ENCODE measurements at places on chromosomes 3 and 15.

DNA sequence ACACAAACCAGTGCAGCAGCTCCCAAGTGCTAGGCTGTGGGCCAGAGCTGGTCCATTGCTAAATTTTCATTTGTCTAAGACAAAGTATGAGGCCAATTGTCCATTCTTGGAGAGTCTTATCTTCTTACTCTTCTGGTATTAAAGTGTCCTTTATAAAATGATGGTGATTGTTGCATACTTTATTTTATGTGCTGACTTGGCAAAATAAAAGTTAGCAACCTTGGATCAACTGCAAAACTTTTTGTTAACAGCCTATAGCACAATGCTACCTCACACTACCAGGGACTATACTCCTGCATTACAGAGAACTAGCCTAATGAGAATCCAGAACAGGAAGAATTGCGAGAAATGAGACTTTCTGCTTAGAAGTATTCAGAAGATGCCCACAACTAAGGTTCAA, 44.1 kb downstream of the CLDN18 start:
- no peak for DNase-seq

GRCh38 chr3:159196359-159196758, 394.5 kb downstream of the MFSD1 start:
- DNase-seq, result no peak

GRCh38 chr15:90664650-90665287, 52.4 kb upstream of the BLM start:
- no peak for DNase-seq

DNA sequence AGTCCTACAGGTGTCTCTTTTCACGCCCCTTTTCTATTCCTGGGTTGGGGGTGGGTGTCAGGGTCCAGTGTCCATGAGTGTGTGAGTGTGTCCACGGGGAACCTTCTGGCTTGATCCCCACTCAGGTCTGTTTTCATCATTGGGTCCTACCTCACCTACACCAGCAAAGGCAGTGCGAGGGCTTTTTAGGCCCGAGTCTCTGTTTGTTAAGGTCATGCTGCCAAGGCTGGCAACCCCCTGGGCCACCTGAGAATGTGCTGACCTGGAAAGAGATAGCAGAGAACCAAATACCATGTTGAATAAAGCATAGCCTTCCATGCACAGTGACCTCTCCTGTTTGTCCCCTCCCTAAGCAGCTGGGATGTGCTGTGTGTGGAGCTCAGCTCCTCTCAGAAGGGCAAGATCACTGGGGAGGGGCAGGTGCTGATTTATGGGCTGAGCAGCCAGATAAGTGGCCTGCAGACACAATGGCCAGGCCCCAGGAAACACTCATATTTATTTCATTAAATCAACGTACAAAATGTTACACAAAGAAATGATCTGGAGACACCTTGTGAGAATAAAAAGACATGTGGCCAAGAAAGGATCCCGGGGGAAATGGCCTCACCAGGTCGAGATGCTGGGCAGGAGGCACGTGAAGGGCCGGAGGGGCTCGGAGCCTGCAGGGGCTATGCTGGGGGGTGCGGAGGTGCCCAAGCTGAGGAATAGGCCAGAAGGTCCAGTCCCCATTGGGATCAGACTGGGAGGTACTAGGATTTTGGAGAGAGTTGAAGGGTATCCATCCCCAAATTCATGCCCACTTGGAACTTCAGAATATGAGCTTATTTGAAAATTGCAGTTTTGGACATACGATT, 36.1 kb downstream of the RAB6B start:
- no peak for DNase-seq

DNA sequence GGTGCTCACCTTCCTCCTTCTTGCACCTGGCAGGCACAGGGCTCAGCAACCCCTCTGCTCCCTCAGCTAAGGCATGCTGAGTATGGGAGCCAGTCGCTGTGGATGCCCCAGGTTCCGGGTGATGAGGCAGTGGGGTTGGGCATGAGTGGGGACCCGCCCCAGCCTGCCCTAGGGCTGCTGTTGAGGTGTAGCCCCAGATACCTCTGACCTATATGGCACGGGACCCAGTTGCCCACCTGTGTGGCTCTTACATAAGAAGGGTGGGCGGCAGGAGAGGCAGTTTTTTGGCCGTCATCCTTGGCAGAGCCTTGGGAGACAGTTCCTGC, 21.0 kb downstream of the ACSBG1 start:
- no peak for DNase-seq

GRCh38 chr3:127997016-127997415, 55.2 kb upstream of the SEC61A1 start:
- no peak for DNase-seq
